Stimulated activated CD4-positive, alpha-beta T cell treated with anti-CD3 and anti-CD28 coated beads, Interleukin-12 subunit alpha, Interleukin-12 subunit beta, amount 100 ng/mL, for 4 hours (primary cell): ENCODE measurements at places on chromosomes 4 and X.

GRCh38 chr4:20192736-20193135, 59.0 kb upstream of the SLIT2 start:
- DNase-seq: no peak

- DNase-seq: peak; percentile 7
These were observed 7.0 kb downstream of the AMMECR1 start for GRCh38 chrX:110310896-110311295.

GRCh38 chrX:23699636-23700194, 32.4 kb downstream of the PRDX4 start:
- DNase-seq: no peak

DNA sequence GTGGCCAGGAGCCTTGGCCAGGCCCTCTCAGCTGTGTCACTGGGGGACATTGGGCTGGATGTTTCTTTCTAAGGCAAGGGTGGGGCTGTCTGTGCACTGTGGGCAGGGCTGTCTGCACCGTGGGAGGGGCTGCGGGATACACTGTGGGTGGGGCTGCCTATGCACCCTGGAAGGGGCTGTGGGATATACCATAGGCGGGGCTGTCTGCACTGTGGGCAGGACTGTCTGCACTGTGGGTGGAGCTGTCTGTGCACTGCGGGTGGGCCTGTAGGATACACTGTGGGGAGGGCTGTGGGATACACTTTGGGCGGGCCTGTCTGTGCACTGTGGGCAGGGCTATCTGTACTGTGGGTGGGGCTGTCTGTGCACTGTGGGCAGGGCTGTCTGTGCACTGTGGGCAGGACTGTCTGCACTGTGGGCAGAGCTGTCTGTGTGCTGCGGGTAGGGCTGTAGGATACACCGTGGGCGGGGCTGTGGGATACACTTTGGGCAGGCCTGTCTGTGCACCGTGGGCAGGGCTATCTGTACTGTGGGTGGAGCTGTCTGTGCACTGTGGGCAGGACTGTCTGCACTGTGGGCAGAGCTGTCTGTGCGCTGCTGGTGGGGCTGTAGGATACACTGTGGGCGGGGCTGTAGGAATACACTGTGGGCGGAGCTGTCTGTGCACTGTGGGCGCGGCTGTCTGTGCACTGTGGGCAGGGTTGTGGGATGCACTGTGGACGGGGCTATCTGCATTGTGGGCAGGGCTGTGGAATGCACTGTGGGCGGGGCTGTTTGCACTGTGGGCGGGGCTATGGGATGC, 31.1 kb downstream of the ACOX3 start:
- no peak for DNase-seq

- no peak for DNase-seq
These were observed 41.5 kb downstream of the F11 start for GRCh38 chr4:186307497-186307896.

- DNase-seq: no peak
These were observed 12.8 kb downstream of the TBC1D9 start for GRCh38 chr4:140743194-140743931.

- DNase-seq: no peak
These were observed 1506.0 kb downstream of the PCDH7 start for GRCh38 chr4:32226204-32226603.

- no peak for DNase-seq
These were observed 118.7 kb downstream of the ZNF330 start for GRCh38 chr4:141339391-141339790.

GRCh38 chr4:141860974-141861373, 224.6 kb downstream of the IL15 start:
- DNase-seq: no peak

DNA sequence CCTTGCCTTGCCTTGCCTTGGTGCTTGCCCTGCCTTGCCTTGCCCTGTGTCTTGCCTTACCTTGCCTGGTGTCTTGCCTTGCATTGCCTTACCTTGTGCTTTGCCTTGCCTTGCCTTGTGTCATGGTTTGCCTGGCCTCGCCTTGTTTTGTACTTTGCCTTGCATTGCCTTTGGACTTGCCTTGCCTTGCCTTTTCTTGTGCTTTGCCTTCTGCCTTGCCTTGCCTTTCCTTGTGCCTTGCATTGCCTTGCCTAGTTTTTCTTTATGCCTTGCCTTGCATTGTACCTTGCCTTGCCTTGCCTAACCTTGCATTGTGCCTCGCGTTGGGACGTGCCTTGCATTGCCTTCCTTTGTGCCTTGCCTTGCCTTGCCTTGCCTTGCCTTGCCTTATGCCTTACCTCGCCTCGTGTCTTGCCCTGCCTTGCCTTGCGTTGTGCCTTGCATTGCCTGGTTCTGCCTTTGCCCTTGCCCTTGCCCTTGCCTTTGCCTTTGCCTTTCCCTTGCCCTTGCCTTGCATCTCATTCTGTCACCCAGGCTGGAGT, 82.8 kb downstream of the TAB3 start:
- DNase-seq: no peak

DNA sequence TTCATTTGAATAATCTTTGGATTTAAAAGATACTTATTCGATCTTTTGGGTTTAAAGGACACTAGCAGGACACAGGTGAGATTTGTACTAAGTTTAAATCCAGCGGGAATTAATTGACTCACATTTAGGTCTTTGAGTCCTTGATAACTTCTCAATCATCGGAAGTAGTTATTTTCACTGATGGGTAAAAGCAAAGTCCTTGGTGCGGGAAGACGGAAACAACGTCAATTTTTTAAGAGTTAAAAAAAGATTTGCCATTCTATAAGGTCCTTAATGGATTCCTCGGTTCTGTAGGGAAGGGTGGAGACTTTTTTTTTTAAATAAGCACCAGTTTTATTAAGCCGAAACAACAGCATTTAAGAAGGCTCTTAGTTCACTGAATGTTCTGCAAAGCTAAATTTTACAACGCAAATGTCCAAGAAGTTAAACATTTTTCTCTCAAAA, 2.9 kb downstream of the TMSB4X start:
- DNase-seq: no peak

GRCh38 chr4:68591204-68591603, 15.1 kb upstream of the UGT2B17 start:
- no peak for DNase-seq

- no peak for DNase-seq
These were observed 53.5 kb downstream of the FABP2 start for GRCh38 chr4:119268466-119268865.

DNA sequence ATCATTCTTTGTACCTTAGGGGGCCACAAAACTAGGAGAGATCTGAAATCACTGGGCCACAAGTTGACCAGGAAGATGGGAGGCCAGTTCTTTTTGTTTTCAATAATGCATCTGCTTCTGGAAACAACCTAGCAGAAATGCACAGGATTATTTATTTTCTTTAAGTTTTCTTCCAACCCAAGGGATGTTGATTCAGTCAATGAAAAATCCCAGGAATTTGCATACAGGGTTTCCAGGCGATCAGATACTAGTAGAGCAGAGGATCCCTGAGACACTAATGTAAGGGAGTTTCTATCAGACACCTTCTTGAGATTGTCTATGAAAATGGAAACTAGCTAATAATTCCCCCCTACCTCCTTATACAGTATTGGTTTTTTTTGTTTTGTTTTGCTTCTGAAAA, 7.4 kb downstream of the ATOH1 start:
- DNase-seq: no peak

GRCh38 chr4:62015043-62015739, 815.1 kb downstream of the ADGRL3 start:
- no peak for DNase-seq

DNA sequence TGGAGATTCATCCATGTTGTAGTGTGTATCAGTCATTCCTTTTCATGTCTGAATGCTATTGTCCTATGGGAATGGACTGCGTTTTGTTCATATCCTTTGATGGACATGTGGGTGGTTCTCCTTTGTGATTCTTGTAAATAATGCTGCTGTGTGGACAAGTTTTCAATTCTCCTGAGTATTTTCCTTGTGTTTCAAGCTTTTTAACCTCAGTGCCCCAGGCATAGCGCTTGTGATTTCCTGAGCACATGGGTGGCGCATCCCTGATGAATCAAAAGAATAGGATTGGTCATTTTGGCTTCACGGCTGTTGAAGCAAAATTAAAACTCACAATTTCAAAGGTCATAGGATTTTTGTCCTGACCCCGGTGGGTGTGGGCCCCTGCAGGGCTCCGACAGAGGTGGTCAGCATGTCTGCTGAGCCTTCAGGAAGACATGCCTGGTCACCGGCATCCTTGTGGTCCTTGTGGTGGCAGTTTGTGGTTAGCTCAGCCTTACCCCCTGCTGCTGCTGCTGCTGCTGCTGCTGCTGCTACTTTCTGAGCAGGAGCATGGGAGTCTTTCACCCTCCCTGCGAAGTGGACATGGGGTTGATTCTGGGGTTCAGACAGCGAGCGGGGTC, 30.0 kb downstream of the SHROOM2 start:
- DNase-seq: no peak

GRCh38 chrX:39777623-39778025, 320.1 kb downstream of the BCOR start:
- DNase-seq: no peak
